ENCODE measurements at places on chromosomes 6 and 20.

DNA sequence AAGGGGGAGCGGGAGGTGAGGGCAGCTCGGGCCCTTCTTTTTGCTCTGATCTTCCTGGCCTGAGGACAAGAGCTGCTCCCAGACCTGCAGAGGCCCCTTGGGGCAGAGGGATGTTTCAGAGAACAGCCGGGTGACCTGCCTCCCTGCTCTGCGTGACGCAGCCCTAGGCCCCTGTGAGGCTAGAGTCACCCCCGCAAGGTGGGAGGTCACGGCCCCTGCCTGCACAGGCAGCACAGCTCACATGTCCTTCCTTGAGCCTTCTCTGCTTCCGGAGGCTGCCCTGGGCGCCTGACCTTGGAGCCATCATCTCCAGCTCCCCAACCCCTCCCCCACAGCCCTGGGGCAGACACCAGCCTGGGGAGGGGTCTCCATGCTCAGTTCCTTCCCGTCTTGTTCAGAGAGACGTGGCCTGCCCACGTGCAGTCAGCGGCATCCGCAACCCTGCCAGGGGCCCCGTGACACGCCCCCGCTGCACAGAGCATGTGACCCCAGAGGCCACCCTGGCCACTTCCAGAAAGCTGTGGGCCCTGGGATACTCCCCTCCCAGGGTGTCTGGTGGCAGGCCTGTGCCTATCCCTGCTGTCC lies at the start of gene BIRC7:
TSS of gene BIRC7 (plus strand) at position 507 of the 585 bp plus-strand sequence. CDS start 192 bp downstream, outside the sequence.
- DNase-seq: no peak

- no peak for DNase-seq
Measured at GRCh38 chr6:113999284-113999683, 28.3 kb upstream of the HDAC2 start.

- no peak for DNase-seq
Measured at GRCh38 chr6:34070315-34071135, 75.4 kb downstream of the GRM4 start.

GRCh38 chr6:113697632-113698410 lies 159.3 kb upstream of the MARCKS start:
- DNase-seq: no peak

- DNase-seq: no peak
Measured at GRCh38 chr6:679282-679681, 13.7 kb downstream of the EXOC2 start.

DNA sequence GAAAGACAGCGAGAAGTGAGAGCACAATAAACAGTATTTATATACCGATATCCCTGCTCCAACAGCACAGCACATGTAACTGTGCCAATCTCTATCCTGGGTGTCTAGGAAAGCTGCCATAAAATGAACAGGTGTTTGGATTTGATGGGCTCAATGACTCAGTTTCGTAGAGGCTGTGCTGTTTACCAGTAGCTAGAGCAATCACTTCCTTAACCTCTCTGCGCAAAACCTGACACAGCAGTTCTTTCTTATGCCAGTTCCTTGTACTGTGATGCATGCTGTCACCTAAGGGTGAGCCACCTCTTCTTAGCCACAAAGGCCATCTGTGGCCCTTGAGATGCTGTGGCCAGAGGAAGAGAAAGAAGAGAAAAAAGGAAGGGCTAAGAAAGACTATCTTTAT lies 59.3 kb downstream of the SHPRH start:
- no peak for DNase-seq

DNA sequence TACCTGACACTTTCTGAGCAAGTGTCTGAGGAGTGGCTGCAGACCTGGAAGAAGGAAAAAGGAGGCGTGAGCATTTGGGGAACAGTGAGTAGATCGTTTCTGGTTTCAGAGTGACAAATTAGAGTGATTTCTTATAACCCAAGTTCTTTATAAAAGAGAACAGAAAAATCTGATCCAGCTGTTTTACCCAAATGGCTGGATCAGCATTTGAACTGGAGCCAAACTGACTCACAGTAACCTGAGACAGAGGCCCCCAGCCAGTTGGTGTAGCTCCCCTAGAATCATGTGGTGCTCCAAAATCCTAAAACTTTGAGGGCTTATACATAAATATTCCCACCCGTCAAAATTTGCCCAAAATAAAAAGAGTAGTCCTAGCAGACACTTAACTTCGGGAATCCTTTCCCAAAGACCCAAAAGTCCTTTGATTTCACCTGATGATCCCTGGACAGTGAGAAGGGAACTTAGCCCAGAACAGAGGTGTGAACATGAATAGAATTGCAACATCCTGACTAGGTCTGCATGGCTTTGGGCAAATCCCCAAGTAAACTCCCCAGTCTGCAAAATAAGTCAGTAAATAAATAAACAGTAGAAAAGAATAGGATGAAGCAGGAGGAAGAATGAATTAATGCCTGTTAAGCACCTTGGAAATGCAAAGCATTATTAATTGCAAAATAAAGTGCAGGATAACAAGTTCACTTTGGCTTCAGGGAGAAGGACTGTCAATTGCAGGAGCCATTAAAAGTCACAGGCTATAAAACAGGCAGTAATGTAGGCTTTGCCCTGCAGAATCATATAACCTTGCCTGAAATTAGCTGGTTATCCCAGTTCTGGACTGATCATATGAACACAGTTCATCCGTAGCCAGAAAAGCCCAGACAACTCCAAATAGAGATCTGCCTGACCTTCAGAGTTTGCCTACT lies 262.0 kb upstream of the JARID2 start:
- DNase-seq: no peak

DNA sequence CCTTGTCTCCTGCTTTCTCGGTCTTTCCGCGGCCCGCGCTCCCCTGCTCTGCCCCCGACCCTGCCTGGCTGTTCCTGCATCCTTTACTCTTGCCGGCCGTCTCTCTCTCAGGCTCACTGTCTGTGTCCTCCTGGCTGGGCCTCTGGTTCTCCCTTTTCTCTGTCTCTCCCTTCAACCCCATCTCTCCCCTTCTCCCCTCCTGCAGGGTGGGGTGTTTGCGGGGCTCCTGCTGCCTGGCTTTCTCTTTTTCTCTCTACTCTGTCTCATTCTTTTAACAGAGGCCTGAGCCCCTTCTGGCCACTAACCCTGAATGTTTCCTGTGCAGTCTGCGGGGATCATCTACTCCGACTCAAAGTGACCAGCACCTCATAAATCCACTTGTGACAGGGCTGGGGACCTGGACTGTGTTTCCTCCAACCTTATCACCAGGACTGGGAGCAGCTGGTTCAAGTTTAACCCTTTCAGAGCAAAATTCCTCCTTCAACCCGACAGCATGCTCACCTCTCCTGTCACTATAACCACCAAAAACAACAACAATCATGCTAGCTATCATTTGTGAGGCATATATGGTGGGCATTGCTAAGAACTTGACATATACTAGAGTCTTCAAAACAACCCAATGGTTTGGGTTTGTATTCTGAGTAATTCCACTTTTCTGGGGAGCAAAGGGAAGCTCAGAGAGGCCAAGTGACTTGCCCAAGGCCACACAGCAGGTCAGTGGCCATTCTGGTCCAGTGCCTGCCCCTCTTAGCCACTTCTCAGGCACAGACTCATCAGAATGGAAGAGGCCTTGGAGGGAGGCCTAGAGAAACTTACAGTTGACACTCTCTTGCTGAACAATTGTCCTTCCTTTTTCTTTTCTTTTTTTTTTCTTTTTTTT lies 811 bp upstream of the RSPO4 start:
- no peak for DNase-seq

DNA sequence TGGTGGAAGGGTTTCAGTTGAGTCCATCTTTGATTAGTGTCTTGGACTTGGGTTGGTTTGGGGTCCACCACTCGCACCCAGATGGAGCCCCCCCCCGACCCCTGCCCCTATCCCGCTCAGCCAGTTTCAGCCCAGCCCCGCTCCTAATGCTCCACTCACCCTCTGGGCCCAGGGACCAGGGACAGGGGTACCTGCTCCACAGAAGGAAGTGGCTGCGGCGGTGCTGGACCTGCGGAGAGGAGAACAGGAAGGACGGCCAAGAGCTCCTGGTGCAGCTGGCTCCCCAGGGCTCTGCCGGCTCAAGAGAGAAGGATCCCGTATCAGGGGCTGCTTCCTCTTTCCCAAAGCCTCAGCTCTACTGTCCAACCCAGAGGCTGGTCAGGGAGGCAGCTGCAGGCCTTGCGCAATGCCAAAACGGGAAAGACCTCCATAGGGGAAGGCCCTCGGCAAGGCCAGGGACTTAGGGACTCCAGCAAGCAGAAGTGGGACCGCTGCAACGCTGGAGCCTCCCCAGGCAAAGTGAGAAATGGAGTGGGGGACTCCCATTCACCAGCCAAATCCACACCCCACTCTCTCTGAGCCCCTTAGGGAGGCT lies at the start of gene SIGLEC1:
TSS of gene SIGLEC1 (minus strand) at position 322 of the 595 bp plus-strand sequence. CDS start 5,472 bp downstream, outside the sequence.
- DNase-seq: no peak

DNA sequence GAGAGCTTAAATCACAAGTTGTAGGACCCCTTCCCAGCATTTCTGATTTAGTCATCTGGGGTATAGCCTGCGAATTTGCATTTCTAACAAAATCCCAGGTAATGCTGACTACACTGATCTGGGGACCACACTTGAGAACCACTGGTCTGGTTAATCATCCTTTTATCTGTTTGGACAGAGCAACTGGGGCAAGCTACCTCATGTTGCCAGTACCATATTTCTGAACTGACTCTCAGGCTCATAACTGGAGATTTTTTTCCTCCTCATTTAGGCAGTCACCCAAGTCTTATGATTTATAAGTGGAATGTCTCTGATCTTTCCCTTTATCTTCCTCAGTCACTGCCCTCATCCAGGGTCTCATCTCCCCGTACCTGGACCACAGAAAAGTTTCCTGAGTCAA lies 12.0 kb upstream of the GTF3C6 start:
- DNase-seq: no peak

- DNase-seq: no peak
Measured at GRCh38 chr6:4485735-4486134, 290.5 kb upstream of the CDYL start.

DNA sequence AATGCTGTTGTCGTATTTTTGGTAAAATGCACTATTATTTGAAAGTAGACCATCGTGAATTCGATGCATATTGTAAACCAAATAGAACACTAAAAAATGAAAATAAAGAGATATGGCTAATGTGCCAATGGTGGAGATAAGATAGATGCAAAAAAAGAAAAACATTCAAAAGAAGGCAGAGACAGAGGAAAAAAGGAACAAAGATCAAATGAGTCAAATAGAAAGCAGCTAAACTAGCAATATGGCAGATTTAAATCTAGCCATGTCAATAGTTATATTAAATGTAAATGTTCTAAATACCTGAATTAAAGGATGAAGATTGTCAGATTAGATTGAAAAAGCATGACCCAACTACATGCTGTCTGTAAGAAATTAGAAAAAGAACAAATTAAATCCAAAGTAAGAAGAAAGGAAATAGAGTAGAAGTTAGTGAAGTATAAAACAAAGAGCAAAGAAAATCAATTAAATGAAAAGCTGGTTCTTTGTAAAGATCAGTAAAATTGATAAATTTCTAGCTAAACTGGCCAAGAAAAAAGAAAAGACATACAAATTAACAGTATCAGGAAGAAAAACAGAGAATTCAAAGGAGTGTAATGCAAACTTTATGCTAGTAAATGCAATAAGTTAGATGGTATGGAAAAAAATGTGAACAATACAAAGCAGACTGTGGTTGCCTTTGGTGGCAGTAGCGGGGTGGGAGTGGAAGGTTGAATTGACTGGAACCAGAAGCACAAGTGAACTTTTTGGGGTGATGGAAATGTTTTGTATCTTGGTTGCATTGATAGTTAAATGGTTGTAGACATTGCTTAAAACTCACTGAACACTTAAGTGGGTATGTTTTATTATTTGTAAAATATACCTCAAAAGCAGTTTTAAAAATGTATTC lies 44.8 kb downstream of the PTPN1 start:
- no peak for DNase-seq

DNA sequence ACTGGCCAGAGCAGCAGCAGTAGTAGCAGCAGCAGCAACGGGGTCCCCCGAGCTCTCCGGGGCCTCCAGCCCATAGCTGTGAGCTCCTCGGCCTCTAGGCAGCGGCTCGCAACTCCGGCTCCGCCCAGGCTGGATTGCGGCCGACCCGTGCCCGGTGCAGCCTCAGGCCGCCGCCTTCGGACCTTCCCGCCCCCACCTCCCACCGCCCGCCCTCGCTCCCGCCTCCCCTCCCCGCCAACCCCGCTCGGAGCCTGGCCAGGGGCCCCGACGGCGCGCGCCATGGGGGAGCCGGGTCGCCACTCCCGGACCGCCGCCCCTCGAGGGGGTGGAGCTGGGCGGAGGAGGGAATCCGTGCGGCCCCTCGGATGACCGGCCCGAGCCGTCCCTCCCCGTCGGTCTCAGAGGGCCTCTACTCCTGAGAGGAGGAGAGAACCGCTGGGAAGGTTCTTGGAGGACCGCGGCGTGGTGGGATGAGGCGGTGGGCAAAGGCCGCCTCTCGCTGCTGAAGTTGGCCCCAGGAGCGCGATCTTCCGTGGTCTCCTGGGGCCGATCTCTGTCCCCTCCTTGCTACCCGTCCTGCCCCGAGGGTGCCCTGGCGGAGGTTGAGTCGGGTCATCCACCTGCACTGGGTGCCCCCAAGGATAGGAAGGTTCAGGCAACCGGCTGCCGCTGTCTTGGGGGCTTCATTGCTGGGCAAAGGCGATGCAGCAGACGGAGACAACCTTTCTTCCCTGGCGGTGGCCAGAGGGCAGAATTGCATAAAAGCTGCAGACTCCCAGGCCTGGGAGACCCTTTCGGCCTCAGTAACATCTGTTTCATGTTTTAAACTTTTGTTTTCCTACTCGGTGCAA lies at the start of gene ADAM33:
TSS of gene ADAM33 (minus strand) at position 80 of the 851 bp plus-strand sequence. CDS start at position 74, 6 bp downstream.
- no peak for DNase-seq

GRCh38 chr6:7640607-7641577 lies 50.9 kb downstream of the SNRNP48 start:
- no peak for DNase-seq

- no peak for DNase-seq
Measured at GRCh38 chr6:21522143-21522747, 71.3 kb upstream of the SOX4 start.

GRCh38 chr6:27669624-27670301 lies 196.9 kb upstream of the ZNF184 start:
- no peak for DNase-seq

- DNase-seq: no peak
Measured at GRCh38 chr6:42509765-42510164, 54.1 kb upstream of the UBR2 start.

- DNase-seq: no peak
Measured at GRCh38 chr20:21033817-21034216, 72.3 kb downstream of the LINC00237 start.

DNA sequence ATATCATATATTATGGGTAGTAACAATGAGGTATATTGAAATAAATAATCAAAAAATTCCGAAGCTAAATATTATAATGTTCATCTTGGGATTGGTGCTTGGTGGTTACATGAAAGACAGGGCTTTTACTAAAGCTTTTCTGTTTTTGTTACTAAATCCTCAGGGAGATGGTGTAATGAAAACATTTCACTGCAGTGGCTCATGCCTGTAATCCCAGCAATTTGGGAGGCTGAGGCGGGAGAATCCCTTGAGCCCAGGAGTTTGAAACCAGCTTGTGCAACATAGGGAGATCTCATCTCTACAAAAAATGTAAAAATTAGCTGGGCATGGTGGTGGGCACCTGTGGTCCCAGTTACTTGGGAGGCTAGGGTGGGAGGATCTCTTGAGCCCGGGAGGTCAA lies 42.9 kb downstream of the AFG1L start:
- no peak for DNase-seq

DNA sequence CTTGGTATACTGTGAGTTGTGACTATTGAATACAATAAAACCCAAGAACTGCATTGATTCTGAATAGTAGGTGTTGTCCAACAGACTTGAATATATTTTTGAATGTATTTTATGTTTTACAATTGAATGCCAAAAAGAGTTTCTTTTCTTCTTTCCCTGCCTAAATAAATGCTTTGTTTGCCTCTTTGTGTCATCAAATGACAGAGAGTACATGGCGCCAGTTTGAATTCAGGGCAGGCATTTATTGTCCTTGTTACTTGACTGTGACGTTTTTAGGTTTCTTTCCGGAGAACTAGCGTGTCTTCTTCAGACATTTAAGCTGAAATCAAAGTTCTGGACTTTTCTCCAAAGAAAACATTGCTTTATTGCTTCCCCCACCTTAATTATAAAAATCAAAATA lies 16.6 kb downstream of the KIF3B start:
- DNase-seq: no peak
